ENCODE measurements at places on chromosomes 2 and 18. TPM values are rescaled to one million over a fixed set of nuclear protein-coding genes. Genes with fewer than 3 reads are reported as not detected.

ITPRIPL1 gene
- total RNA-seq = 0.98 TPM

SERPINB3 gene
- total RNA-seq = not detected

BCL2 gene
- 54.7 TPM for total RNA-seq

EIF5B gene
- total RNA-seq = 28.8 TPM

SP3 gene
- 109 TPM for total RNA-seq

SCYGR4 gene
- total RNA-seq = not detected

IL36G gene
- total RNA-seq = not detected

CDH7 gene
- total RNA-seq = 22.0 TPM

SERPINB10 gene
- not detected for total RNA-seq

GRCh38 chr2:240182001-240182400 lies 41.5 kb upstream of the OTOS start:
- no peak for DNase-seq

DNA sequence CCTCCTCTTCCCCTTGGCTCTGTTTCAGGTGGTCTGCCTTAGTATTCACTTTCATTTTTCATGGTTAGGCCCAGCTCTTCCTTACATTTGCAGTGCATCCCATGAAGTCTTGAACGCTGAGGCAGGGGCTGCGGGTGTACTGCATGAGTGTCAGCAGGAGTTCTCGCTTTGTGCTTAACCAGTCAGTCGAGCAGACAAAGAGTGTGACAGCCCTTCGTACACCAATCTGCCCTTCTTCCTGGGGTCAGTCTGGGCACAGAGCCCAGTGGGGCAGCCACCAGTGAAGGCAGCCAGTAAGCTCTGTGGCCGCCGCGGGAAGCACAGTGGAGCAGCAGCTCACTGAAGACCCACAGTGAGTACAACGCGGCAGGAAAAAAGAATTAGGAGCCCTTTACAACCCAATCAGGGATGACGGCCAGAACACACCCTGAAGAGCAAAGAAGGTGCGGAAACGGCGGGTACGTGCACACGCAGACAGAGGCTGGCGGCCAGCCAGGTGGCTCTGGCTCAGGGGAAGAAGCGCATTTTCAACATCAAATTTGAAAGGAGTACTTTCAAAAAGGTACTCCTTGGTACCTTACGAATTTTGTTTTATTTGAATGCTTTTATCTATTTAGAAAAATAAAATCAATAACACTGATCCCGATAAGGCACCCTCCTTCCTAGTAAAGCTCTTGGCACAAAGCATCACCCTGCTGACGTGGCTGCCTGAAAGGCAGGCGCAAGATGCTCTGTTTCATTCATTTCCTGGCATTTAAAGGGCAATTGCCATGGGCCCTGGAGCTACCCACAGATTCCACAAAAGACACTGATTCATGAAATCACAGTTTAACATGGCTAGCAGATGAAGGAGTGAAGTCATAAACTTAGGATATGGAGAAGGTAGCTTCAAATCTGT lies 47.0 kb upstream of the SEMA4C start:
- DNase-seq = no peak

DNA sequence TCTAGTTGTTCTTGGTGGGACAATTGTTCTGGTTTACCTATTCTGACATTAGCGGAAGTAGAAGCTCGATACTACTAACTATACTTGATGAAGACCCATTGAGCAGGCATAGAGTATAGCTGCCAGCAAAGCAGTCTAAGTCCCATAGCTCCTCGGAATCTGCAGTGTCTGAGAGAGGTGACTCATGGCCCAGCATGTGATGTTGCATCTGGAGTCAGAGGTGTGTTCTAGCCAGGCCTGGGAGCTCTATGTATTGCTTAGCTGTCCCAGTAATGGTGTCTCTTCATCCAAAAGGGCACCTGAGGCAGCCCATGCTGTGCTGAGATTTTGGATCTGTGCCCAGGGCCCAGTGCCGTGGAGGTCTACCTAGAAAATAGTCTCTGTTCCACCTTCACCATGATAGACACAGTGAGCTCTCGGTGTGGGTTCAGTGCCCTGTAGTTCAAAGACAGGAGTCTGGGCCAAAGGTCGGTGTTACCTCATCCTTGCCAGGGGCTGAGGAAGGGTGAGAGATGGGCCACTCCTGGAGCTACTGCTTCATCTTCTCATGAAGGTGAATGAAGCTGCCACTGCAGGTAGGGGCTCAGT lies 47.3 kb downstream of the MEX3C start:
- DNase-seq = no peak

- DNase-seq = no peak
Observed at GRCh38 chr2:147663153-147663961, 181.5 kb upstream of the ACVR2A start.

GRCh38 chr2:111661286-111661940 lies 222.6 kb downstream of the ANAPC1 start:
- DNase-seq = no peak

GRCh38 chr2:128591861-128592822 lies 273.5 kb upstream of the HS6ST1 start:
- no peak for DNase-seq

DNA sequence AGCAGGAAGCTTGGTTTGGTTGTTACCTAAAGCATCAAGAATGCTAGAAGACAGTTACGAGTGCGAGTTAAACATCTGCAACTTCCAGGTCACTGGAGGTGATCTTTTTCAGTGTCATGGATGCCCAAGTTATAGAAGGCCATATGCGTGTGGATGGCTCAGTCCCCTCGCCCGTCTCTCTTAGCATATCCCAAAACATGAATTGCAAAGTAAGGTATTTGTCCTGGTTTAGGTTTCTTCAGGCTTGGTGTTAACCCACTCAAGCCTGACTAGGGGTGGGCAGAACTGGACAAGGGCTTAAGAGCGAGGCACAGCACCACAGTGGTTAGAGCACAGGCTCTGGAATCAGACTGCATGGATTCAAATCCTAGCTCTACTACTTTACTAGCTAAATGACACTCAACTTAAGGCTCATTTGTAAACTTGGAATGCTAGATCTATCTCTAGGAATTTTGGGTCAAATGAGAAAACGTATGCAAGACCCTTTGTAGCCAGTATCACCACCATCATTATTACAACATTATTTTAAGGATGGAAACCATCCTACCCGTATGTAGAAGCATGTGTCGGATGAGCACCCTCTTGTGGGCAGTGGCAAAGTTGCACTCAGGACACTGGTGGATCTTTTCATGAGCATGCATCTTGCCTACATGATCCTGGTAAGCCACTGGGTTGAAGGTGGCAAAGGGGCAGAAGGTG lies 11.2 kb downstream of the ZNF142 start:
- DNase-seq = peak; percentile 52

GRCh38 chr18:63264871-63265270 lies 54.7 kb downstream of the BCL2 start:
- DNase-seq = no peak

DNA sequence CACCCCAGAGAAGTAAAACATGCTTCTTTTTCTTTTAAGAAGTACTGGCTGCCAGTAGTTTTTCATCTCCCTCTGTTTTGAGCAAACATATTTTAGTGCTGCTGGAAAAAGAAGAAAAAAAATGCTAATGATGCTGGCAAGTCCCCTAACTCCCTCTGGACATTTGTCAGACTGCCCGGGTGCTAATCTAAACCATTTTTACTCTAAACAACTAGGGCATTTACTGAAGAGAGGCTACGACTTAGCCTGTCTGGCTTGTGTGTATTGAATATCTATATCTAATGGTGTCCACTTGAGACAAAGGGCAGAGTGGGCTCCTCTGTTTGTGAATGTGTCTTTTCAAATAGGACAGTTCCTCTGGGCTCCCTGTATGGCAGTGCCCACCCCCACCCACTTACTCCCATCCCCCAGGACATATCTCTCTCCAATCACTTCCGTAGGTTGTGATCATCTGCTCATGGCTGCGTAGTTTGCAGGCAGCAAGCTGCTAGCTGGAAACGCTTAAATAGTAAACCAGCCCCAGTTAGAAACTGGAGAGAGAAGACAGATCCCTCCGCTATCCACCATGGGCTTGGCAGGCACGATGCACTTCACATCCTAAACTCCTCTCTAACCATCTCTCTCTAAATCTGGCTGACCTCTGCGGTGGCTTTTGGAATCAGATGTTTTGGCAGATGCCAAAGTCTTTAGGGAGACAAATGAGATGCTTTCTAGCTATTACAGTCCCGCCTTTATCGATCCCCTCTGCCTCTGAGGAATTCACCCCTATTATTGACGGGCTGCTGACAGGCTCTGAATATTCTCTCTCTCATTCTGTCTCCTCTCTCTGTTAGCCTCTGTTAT lies 58.3 kb downstream of the DOCK10 start:
- DNase-seq = no peak

DNA sequence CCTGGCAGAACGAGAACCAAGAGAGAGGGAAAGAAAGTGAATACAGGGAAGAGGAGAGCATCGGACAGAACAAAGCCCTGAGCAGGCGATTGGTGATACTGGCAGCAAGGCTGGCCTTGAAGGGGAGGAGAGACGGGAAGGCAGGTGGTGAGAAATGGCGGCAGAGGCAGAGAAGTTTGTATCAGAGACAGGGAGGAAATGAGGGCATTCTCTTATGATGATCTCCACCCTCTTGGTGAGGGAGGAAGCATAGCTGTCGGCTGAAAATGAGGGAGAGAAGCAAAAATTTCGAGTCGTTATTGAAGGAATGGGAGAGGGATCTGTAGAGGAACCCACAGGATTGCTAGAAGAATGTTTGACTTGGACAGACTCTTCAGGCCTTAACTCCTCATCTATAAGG lies 80.6 kb downstream of the CLIP4 start:
- no peak for DNase-seq

DNA sequence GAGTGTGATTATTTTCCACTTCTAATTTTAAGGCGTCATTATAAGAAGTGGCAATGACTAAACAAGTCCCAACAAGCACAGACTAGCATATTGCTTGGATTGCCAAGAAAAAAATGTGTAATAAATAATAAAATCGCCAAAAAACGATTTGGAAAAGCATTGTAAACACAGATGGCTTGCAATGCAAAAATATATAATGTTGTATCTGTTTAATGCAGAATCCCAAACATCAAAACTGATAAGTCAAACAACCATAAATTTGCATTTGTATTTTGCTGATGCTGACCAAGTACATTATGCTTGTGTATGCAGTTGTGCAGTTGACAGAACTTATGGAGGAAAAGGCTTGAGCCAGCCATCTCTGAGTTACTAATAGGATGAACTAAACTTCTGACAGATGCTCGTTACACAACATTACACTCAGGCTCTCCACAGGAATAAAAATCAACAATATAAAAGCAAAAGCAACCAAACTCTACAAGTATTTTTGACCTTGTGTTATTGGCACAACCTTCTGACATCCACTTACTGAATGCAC lies 68.1 kb downstream of the DNER start:
- no peak for DNase-seq

- DNase-seq = peak; percentile 45
Observed at GRCh38 chr18:22170421-22171257, 1.2 kb downstream of the GATA6 start.

- DNase-seq = no peak
Observed at GRCh38 chr2:71559080-71559827, 105.9 kb downstream of the DYSF start.

DNA sequence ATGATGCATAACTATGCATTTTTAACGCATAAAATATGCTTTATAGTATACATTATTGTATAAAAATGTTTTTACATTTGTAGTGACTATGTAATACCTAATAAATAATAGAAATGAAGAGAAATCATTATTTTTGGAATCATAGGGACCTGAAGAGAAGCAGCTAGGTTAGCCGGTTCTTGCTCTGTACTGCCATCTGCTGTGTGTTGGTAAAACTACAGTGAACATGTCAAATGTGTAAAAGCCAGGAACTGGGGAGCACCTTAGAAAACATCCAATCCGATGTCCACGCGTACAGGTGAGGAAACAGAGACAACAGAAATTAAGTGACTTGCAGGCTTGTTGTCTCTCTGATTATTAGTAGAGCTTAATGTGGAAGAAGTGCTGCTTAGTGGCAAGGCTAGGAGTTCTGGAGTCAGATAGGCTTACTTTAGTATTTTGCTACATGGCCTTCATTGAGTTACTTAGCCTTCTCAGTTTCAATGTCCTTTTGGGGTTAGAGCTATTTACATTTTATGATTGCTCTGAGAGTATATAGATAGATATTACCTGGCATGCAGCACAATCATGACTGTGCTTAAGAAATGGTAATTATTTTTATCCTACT lies 386.5 kb downstream of the DLGAP1 start:
- peak; percentile 47 for DNase-seq

GRCh38 chr2:200590090-200590489 lies 4.3 kb downstream of the AOX1 start:
- peak; percentile 77 for DNase-seq

GRCh38 chr2:114238910-114239559 lies 203.4 kb upstream of the DPP10 start:
- no peak for DNase-seq

GRCh38 chr2:144948205-144948855 lies 428.4 kb upstream of the ZEB2 start:
- no peak for DNase-seq

DNA sequence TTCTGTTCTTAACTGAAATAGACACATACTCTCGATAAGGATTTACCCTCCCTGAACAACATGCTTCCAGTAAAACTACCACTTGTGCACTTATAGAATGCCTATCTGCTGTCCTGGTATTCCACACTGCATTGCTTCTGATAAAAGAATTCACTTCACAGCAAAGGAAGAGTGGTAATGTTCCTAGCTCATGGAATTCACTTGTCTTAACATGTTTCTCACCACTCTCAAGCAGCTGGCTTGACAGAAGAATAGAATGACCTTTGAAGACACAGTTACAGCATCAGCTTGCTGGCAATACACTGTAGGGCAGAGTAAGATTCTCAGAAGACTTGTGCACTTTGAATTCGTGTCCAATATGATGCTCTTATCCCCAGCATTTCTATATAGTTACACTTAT lies 524.1 kb upstream of the CNTNAP5 start:
- DNase-seq = no peak

GRCh38 chr2:63983986-63984605 lies 35.1 kb downstream of the VPS54 start:
- no peak for DNase-seq

GRCh38 chr2:237604391-237604790 lies 13.9 kb upstream of the RAB17 start:
- no peak for DNase-seq

DNA sequence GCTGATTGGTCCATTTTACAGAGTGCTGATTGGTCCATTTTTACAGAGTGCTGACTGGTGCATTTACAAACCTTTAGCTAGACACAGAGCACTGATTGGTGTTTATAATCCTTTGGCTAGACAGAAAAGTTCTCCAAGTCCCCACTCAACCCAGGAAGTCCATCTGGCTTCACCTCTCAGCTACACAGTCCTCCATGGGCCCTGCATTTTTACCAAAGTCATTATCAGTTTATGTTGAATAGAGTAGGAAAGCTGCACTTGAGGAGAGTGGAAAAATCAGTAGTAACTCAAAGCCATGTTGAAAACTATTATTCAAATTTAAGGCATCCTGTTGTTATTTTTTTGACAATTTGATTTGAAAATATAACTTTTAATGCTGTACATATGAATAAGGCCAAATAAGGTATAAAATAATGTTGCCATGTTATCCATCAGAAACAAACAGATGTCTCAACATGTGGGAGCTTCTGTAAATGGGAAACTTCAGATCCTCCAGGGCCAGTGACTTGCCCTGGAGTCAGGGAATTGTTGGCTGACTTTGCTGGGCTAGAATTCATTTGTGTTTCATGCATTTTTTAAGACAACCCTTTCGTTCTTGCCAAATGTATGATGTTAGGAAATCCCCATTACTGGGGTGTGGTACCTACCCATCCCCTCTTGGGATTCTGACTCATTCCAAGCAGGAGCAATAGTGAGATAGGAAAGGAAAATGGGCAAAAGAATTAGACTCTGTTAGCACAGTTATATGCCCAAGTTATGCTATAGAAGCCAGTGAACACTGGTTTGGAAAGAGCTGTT lies 37.8 kb upstream of the CCDC195 start:
- DNase-seq = no peak
